ENCODE measurements at places on chromosomes 16 and 17.

- DNase-seq: no peak
Observed at GRCh38 chr16:11686713-11687380, 18.6 kb downstream of the SNN start.

GRCh38 chr17:65017207-65017774 lies 39.2 kb downstream of the GNA13 start:
- DNase-seq: no peak

DNA sequence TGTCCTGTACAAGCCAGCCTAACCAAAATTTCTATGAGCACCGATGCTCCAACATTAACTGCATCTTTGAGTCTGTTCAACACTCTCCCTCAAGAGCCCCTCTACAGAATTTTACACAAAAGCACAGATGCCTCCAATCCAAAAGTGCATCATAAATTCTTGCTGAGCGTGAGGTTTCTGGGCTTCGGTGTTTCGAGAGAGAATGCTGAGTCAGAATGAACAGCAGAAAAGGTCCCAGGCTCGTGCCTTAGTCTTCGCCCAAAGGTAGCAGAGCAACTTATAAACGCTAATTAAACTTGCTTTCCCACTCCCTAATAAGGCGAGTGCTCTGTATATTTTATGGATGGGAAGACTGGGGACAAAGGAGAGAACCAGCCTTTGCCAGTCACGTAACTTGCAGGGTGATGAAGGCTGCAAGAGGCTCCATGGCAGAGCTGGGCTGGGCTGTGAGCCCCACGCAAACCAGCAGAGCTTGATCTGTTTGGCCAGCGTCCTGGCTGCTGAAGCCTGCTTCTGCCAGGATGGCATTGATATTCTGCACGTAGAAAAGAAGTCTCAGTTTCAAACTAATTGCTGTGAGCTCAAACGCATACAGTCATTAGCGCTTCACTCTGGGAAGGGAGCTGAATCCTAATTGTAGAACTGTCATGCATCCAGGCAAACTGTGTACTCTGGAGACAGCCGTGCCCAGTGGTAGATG lies 138.5 kb downstream of the DNAH9 start:
- no peak for DNase-seq

DNA sequence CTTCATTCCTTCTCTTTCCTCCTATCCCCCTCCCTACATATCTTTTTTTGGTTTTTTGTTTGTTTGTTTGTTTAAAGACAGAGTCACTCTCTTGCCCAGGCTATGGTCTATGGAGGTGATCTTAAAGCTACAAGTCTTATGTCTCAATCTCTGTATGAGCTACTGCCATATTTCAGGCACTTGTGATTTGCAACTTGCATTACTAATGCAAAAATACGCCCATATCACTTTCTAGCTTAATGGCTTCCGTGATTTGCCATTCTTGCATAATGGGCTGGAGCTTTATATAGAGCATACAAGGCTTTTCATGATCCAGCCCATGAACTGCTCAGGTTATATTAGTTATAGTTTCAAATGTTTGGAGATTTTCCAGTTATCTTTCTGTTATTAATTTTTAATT lies 7.5 kb downstream of the CFAP97D1 start:
- no peak for DNase-seq
